Activated naive CD8-positive, alpha-beta T cell treated with anti-CD3 and anti-CD28 coated beads, Interleukin-2, amount 50 U/mL, for 16 hours (primary cell): ENCODE measurements at places on chromosomes 6 and 20.
A peak's percentile ranks its signal among the peaks of the same experiment; 100 is the strongest.

- DNase-seq, result no peak
Measured at GRCh38 chr6:85372188-85372914, 77.5 kb upstream of the NT5E start.

DNA sequence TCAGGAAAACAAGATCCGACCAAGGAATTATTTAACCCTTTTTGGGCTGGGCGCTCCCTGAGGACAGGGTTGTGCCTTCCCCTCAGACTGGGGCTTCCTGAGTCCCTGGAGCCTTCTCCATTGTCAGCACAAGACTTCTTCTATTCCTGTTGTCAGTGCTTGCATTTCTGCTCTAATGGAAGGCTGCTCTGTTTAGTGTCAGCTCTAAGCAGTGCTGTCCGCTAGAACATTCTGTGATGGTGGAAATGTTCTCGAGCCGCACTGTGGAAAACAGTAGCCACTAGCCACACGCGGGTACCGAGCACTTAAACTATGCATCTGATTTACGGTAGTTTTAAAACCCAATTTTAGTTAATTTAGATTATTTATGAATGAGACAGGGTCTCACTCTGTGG, 64.0 kb downstream of the VEGFA start:
- no peak for DNase-seq

- no peak for DNase-seq
Measured at GRCh38 chr6:4114123-4114522, 21.3 kb downstream of the ECI2 start.

DNA sequence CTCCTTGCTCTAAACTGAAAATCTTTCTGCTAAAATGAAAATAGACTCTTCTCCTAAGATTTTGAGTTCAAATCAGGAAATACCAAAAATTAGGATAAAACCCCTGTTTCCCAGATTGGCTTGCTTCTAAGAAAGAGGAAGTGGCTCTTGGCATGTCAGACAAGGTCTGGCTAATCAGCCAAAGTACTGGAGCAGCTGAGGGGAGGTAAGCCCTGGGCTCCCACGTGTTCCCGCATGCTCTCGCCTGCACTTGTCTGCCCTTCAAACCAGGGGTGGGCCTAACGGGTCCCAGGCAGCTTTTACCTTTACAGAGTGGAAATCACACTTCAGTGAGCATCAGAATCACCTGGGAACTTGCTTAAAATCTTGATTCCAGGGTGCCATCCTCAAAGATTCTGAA, 43.2 kb upstream of the GABRR1 start:
- DNase-seq, result no peak

DNA sequence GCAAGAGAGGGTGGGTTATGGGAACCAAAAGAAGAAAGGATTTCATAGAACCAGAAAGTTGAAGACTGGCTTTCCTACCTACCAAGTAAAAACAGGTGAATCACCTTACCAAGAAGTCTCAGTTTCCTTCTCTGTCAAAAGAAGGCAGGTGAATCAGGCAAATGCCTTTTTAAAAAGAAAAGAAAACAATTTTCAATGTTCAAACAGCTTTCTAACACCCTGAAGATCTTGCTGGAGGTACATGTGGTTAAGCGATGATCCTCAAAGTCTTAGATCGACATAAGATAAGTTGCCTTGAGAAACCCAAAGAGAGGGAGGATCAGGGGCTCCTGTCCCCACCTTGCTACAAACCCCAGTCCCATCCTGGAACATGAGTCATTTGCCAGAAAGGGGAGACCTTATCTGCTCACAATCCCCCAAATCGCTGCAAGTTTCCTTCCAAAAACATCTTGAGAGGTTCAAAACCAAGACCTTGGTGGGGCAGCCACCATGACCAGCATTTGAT, 71.6 kb downstream of the NFATC2 start:
- DNase-seq, result peak; percentile 14

DNA sequence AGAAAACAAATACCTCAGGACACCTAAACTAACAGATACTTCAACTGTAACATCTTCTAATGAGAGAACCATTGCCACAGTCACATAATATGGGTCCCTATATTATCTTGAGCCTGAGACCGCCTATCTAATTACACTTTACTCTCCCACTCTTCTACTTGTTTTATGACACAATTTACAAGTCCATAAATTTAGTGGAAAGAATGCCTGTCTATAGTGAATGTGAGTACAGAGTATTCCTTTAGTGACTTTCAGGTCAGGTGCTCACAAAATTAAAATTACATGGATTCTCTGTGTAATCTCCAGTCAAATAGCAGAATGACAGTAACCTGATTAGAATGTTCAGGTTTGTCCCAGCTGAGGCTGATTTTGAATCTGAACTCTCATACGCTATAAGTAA, 624.1 kb downstream of the PKHD1 start:
- no peak for DNase-seq

GRCh38 chr6:26367114-26367513, 2.1 kb downstream of the BTN3A2 start:
- no peak for DNase-seq

- no peak for DNase-seq
Measured at GRCh38 chr20:12012241-12013222, 94.8 kb downstream of the BTBD3 start.

DNA sequence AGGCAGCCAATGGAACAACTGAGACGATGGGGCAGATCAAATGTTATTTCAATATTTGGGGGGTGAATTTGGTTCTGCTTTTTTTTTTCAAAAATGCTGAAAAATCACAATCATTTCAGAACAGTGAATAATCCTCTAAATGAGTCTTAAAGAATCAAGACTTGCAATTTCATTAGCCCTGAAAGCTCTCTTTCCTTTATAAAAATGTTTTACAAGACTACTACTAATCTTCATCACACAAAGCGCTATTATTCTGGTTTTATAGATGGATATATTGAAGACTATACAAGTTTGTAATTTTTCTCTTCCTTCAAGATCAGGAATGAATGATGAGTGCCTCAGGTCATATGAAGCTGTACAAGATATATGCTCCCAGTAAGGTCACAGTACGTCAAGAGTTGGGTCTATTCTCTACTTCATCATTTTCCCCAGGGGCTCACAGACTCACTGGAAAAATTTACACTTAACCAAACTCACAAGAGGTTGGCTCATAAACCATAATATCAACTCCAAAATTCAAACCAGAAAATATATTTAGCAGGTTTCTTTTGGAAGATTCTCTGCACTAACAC, 19.5 kb downstream of the RNF24 start:
- DNase-seq, result no peak
